ENCODE measurements at places on chromosomes 11 and 22.

DNA sequence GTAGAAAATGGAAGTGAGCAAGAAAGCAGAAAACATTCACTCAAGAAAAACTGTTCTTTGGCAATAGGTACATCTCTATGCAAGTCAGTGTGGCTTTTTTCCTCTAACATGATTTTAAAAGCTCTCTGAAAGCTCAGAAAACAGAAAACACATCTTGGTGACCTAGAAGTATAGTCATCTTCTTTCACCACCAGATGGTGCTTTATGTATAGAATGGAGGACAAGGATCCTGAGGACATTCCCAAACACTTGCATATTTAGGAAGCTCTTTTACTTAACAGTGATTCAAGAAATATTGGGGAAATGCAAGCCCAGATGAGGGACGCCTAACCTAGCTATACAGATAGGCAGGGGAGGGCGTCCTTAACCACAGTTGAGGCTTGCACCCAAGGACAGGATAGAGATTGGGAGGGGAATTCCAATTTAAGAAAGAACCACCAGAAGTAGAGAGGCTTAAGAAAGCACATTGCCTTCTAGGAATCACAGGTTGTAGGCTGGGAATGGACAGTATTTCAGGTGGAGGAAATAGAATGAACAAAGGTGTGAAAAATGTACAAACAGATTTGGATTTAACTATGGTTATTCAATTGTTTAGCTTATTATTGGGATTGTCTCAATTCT is 13.8 kb upstream of the CCDC81 start:
- no peak for DNase-seq

- DNase-seq, result peak; percentile 54
Measured at GRCh38 chr22:38782402-38783094, 11.4 kb downstream of the DNAL4 start.

- no peak for DNase-seq
Measured at GRCh38 chr11:116958246-116958645, 120.8 kb upstream of the APOA1 start.

- peak; percentile 34 for DNase-seq
Measured at GRCh38 chr22:37079668-37080171, 28.2 kb downstream of the KCTD17 start.

DNA sequence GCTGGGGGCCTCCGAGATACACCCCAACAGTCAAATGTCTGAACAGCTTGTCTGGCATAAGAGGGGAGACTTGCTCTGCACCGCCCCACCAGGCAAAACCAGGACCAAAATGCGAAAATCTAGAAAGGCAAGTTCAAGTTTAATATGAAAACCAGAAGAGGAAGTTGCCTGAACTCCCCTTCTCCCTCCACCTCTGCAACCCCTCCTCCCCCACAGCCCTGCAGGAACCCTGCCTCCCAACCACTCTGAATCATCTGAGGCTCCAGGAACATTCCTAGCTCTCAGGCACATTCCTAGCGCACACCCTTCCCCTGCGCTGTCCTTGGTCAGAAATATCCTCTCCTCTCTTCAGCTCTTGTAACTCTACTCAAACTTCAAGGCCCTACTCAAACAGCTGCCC is 36.7 kb downstream of the ISX start:
- DNase-seq, result peak; percentile 68

GRCh38 chr11:119764108-119764868 is 35.3 kb upstream of the NECTIN1 start:
- DNase-seq, result no peak

DNA sequence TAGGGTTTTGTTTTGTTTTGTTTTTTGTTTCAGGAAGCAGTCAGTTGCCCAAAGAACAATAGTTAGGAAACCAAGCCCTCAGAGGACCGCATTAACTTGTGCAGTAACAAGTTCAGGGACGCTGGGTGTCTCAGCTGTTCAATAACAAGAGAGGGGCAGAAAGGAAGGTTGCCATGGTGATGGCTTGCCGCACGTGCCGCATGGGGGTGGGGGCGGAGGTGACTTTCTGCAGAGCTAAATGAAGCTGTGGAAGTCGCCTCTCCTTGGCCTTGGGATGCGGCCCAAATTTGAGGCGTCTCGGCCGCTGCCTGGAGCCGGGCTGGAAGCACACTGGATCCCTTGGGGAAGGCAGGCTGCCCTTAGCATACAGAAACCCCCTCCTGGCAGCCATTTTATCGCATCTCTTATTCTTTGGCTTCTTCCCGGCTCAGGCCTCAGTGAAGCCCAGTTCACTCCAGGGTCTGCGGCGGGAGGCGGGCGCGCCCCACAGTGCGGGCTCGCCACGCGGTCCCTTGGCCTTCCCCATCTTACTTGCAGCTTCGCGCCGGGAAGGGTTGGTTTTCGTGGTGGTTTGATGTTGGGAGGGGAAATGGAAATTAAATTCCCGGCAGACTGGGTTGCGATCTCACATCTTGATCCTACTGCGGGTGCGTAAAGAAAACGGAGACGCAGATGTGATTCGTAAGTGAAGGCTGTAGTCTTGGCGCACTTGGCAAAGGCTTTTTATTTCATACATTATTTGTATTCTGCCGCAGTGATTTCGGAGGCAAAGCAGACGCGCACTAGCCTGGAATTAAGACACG is 94.3 kb downstream of the SLC17A6 start:
- DNase-seq, result no peak

GRCh38 chr11:25423436-25424199 is 908.3 kb upstream of the ANO3 start:
- no peak for DNase-seq

- DNase-seq, result no peak
Measured at GRCh38 chr11:15114501-15115475, at the start of gene INSC. INSC (plus strand) TSS chr11:15114923; CDS start chr11:15149175, 34,252 bp downstream.

DNA sequence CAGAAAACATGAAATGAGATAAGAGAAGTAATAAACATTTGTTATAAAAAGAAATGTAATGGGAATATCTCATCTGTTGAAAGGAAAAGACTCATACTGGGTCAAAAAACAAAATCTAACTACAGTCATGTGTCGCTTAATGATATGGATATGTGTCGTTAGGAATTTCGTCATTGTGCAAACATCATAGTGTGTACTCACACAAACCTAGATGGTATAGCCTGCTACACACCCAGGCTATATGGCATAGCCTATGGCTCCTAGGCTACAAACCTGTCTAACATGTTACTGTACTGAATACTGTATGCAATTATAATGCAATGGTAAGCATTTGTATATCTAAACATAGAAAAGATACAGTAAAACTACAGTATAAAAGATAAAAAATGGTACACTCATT is 89.8 kb upstream of the ZC3H12C start:
- no peak for DNase-seq

DNA sequence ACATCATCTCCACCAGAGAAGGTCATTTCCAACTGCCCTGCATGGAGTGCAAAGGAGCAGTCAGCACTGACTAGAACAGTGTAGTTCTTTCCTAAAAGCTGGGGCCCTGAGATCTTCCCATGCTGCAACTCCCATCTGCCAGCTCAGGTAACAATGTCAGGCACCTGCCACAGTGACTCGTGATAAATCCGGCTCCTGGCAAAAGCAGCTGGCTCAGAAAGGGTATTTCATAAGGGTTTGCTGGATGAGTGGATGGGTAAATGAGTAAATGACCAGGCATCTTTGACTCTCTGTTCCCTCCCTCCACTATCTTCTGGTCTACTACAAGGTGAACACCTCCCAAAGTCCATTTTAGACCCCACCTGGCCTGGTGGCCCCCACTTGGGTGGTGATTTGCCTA is 403.6 kb downstream of the NXPE2 start:
- DNase-seq, result no peak

- DNase-seq, result no peak
Measured at GRCh38 chr22:32987081-32987631, 71.0 kb downstream of the SYN3 start.

- DNase-seq, result peak; percentile 74
Measured at GRCh38 chr11:45092901-45093760, 53.3 kb upstream of the PRDM11 start.

- DNase-seq, result no peak
Measured at GRCh38 chr22:23285734-23286133, 105.4 kb downstream of the BCR start.

DNA sequence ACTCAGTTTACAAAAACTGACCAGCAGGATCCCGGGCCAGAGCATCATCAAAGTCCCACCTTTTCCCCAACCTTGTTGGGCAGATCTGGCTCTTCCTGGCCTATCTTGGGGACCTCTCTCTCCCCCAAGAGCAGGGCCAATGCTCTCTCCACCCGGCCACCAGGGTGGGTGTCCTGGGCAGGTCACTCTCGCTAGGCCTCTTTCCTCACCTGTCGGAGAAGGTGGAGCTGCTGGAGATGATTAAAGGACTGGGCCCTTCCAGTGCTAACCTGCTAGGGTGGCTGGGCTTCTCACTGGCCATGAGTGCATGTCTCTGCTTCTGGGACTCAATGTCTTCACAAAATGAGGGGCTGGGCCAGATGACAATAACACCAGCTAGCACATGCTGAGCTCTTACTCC is 2.9 kb upstream of the CAPN5 start:
- no peak for DNase-seq

- peak; percentile 16 for DNase-seq
Measured at GRCh38 chr11:3942160-3942955, 86.9 kb downstream of the STIM1 start.

GRCh38 chr11:76436020-76436419 is 8.8 kb upstream of the EMSY start:
- DNase-seq, result no peak

GRCh38 chr22:41976070-41976901 is 7.0 kb downstream of the SEPTIN3 start:
- no peak for DNase-seq

GRCh38 chr11:313304-313786 is 495 bp upstream of the IFITM1 start:
- no peak for DNase-seq

- no peak for DNase-seq
Measured at GRCh38 chr22:21582801-21583740, 15.6 kb downstream of the UBE2L3 start.

DNA sequence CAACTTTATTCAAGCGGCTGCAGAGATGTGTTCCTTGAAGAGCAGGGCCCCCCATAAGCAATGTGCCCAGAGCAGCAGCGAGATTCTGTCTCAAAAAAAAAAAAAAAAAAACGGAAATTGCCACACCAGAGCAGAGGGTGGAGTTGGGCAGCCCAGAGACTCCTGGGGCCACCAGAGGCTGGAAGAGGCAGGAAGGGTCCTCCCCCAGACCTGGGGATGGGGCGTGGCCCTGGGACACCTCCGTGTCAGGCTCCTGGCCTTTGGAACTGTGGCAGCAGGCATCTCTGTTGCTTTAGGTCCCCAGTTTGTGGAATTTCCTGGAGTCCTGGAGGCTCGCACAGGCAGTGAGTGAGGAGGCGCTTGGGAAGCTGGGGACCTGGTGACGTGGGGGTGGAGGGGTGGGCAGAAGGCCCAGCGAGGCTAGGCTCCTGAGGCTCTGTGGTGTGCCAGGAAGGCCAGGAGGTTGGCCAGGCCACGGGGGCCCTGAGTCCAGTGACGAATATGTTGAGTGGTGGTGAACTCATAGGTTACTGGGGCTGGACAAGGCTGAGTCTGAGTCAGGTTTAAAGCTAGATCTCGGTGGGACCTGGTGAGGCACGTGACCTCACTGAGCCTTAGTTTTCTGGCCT is 735.6 kb downstream of the BRD1 start:
- no peak for DNase-seq

DNA sequence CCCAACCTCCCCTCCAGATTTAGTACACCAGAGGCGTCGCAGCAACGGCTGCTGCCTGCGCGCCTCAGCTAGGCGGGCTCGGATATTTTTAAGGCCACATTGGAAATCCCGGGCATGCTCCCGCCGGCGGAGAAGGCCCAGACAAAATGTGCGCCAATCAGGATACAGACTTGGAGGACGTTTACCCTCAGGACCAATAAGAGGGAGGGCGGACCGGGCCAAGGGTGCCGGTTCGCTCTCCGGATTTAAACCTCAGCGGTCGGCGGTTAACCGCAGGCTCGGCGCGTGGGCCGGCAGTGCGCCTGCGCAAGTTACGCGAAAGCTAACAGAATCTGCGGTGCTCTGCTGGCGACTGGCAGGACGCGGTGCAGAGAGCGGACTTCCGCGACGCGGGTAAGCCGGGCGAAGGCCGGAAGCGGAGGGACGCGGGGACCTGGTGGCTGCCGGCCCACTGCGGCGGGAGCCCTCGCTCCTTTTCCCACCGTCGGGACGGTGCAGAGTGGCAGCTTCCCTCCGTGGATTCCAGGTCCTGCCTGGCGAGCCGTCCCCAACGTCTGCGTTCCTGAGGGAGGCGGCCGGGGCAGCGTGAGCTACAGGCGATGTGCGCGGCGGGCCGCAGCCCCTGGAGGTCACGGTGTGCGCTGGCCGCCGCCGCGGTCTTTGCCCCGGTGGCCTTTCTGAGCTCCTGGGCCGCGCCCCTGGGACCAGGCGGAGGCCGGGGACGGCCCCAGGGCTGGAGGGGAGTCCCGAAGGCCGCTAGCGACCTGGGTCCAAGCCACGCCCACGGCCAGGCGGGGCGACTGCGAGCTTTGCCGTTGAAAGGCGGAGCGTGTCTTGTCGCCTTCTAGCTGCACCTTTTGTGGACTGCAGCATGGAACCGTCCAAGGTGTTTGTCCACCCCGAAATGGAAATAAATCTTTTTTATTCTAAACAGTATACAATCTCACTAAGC is at the start of gene HYLS1:
Gene HYLS1, plus strand, starts transcription at position 296 of the 952 bp plus-strand sequence. CDS start 11,701 bp downstream, outside the sequence.
- DNase-seq, result peak; percentile 93

DNA sequence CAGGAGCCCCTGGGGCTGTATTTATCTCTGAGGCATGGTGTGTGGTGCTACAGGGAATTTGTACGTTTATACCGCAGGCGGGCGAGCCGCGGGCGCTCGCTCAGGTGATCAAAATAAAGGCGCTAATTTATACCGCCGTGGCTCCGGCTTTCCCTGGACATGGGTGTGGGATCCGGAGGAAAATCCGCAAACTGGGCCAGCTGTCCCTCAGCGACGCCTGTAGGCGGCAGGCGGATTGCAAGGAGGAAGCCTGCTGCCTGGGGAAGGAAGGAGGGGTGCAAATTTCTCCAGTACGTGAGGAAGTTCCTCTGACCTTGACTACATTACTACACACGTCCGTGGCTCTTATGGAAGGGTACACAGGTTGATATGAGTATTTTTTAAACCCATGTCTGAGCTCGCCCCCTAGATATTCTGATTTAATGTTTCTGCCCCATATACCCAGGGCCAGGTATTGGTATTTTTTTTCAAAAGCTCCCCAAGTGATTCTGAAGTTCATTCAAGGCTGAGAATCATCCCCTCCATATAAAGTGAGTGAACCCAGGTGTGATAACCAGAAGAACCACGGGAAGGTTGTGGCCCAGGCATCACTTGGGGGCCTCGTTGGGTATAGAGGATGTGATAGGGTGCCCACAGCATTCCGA is 2.8 kb downstream of the MYOD1 start:
- no peak for DNase-seq

DNA sequence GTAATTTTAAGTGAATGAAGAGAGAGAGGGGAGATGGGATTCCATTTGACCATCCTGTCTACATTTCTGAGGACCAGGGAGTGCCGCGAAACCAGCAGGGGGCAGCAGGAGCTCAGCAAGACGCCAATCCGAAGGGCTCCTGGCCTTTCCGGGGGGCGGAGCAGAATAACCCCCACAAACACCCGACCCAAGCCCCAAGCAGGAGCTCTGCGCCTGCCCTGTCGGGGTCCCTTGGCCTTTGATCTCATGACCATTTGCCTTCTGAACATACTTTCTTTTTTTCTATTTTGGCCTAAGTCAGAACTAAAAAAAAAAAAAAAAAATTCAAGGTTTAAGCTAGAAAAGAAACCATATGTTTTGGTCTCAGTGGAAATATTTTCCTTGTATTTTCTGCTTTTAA is 21.9 kb upstream of the SCN2B start:
- peak; percentile 76 for DNase-seq

- DNase-seq, result peak; percentile 27
Measured at GRCh38 chr11:2269601-2270321, 627 bp downstream of the ASCL2 start.

GRCh38 chr22:47337161-47337621 is 574.7 kb downstream of the TBC1D22A start:
- no peak for DNase-seq

- no peak for DNase-seq
Measured at GRCh38 chr11:4076774-4077173, 17.8 kb upstream of the RRM1 start.
